ENCODE measurements at places on chromosomes 6 and 20.

DNA sequence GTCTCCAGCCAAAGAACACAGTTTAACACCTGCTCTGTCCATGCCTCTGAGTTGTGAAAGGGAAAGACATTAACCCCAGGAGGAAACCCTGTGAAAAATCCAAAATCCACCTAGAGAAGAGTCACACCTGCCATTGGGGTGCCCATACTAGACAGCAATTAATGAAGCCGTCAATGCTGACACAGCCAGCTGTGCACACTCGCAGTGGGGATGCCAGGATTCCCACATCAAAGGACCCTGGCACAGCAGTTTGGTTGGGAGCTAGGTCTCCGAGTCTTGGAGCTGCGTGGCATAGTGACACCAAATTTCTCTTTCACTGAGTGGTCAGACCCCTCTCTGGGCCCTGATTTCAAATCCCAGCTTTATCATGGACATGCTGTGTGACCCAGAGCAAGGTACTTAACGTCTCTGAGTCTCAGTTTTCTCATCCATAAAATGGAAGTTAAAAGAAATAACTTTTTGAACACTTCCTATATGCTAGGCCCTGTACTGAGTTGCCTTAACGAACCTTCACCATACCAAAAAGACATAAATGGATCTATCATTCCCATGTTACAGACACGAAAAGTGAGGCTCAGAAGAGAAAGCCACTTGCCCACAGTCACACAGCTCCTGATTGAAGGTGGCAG, 30.8 kb downstream of the BPIFB1 start:
- no peak for DNase-seq

DNA sequence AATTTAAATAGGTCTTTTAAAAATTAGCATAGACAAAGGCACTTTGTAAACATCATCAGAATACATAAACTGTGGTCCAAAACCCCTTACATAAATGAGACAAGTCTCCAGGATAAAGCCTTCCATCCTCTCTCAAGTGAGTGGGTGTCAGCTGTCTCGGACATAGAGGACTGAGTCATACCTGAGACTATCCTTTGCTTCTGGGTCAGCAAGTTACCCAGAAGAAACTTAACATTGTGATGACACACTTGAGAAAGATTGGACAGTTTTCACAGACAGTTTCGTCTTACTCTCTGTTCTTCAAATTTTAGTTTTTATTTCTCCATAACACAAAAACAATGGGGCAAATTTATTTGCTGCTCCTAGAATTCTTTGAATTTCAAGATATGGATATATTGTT, 838.0 kb downstream of the DHX35 start:
- DNase-seq = peak; percentile 21

- no peak for DNase-seq
Observed at GRCh38 chr20:7596541-7596940, 343.7 kb downstream of the HAO1 start.

DNA sequence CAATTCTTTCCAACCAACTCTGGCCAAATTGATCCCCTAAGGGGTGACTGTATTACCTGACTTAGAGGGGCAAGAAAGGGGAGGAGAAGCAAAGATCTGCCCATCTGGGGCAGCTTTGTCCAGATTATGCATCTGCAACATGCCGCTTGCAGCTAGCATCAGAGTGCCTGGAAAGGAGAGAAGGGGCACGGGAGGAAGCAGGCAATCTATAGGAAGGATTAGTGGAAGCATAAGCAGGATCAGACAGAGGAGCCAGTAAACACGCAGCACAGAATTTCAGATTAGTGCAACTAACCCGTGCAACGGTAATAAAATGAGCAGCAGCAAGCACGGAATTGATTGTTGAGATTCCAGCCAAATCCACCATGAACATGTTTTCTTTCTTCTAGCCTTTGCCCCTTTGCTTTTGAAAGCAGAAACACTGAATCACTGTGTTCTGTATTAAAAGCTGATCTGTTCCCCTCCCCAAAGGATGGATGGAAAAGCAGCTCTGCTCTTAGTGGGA, 643.6 kb upstream of the CHD6 start:
- no peak for DNase-seq
